ENCODE measurements at places on chromosomes 12 and 14.

DNA sequence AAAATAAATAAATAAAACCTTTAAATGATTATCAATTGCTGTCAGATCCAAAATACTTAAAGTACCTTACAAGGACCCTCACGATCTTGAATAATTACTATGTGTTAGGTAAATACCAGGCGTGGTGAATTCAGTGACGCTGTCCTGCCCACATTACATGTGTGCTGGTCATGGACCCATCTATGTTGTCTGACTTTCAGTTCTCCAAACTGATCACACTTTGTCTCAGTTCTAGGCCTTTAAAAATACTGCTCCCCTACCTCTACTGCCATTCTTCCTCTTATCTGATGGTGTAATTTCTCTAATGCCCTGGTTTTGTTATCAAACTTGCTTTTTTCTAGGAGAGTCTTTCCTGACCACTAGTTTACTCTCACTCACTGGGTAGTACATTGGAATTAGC is 520.7 kb downstream of the TRHDE start:
- no peak for DNase-seq

DNA sequence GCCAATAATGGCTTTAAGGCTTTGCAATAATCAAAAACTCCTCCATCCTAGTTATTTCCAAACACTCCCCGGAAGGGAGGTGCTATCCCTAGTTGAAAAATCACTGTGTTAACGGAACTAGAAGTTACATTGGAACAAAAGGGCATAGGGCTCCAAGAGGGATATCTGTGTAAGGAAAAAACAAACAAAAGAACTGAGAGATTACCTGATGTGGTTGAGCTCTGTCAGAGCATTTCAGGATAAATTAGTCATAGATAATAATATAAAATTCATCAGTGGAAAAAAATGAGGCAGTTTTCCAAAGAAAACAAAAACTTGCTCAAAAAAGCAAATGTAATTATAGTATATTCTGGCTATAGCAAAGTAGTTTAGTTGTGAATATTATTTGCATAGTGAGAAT is 27.4 kb upstream of the PAPLN start:
- DNase-seq = peak; percentile 53

DNA sequence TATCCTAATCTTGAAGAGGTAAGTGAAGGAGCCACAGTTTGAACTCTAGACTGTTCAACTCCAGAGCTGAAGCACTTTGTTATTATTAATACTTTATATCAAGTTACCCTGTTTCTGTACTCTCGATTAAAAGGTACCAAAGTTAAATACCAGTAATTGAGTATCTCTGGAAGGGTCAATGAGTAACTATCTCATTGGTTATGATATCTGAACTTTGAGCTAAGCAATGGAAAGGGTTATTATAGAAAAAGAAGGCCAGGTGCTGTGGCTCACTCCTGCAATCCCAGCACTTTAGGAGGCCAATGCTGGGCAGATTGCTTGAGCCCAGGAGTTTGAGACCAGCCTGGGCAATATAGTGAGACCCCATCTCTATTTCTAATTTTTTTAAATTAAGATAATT is 9.9 kb downstream of the TMEM19 start:
- no peak for DNase-seq

GRCh38 chr14:84894254-84894653 is 635.7 kb upstream of the FLRT2 start:
- DNase-seq = no peak

Data from A172 (cell line).